Smooth muscle cell of the umbilical artery (primary cell): ENCODE measurements at places on chromosomes 6 and 20. TPM values are rescaled to one million over a fixed set of nuclear protein-coding genes. Genes with fewer than 3 reads are reported as not detected.

KIAA0408 gene
- total RNA-seq, result 1.5 and 6.9 TPM in 2 replicates

ID4 gene
- 2.4 and 2.6 TPM in 2 replicates for total RNA-seq

OARD1 gene
- total RNA-seq, result 7.1 and 11.3 TPM in 2 replicates

ADNP gene
- 34.4 and 55.5 TPM in 2 replicates for total RNA-seq

THBD gene
- 1.2 and 7.2 TPM in 2 replicates for total RNA-seq

C6orf52 gene
- 0.30 TPM in 1 of 2 replicates, not detected in the other for total RNA-seq

CST4 gene
- total RNA-seq, result not detected in 2 replicates

LPA gene
- total RNA-seq, result not detected in 2 replicates

CALHM4 gene
- total RNA-seq, result not detected in 2 replicates

HLA-DMA gene
- total RNA-seq, result 0.78 and 2.1 TPM in 2 replicates

PAK5 gene
- total RNA-seq, result not detected in 2 replicates

DEK gene
- 58.2 and 66.3 TPM in 2 replicates for total RNA-seq

VNN1 gene
- total RNA-seq, result not detected in 2 replicates

BNIP5 gene
- total RNA-seq, result not detected in 2 replicates

SF3B5 gene
- 38.5 and 75.1 TPM in 2 replicates for total RNA-seq

SLC44A4 gene
- 0.05 and 0.30 TPM in 2 replicates for total RNA-seq

TMEM170B gene
- total RNA-seq, result 1.8 and 3.3 TPM in 2 replicates

TRMT11 gene
- total RNA-seq, result 28.1 and 28.2 TPM in 2 replicates

PI16 gene
- 0.23 and 0.59 TPM in 2 replicates for total RNA-seq

TRIM10 gene
- not detected in 2 replicates for total RNA-seq

FKBP1A gene
- total RNA-seq, result 103 and 178 TPM in 2 replicates

SAPCD1 gene
- 1.2 TPM in 2 replicates for total RNA-seq

SUMO4 gene
- 2.1 and 3.2 TPM in 2 replicates for total RNA-seq

SNAI1 gene
- total RNA-seq, result 0.30 and 0.69 TPM in 2 replicates

SLC17A4 gene
- total RNA-seq, result not detected in 2 replicates

MYL9 gene
- total RNA-seq, result 31.2 and 35.2 TPM in 2 replicates

HEY2 gene
- 0.05 TPM in 1 of 2 replicates, not detected in the other for total RNA-seq

SMOC2 gene
- not detected in 2 replicates for total RNA-seq

RHAG gene
- total RNA-seq, result not detected in 2 replicates
